Naive B cell (primary cell): ENCODE measurements at places on chromosomes 13 and 19. TPM values are rescaled to one million over a fixed set of nuclear protein-coding genes. Genes with fewer than 3 reads are reported as not detected.
A peak's percentile ranks its signal among the peaks of the same experiment; 100 is the strongest.

- peaks cover 34% of the 10 kb centered on the region for H3K36me3 ChIP-seq
- H3K27ac ChIP-seq = no peak overlapping the region
- H3K4me3 ChIP-seq = no peak overlapping the region
Measured at GRCh38 chr19:47407417-47407774, 11.9 kb downstream of the MEIS3 start.

The HIPK4 gene
- not detected for polyA plus RNA-seq

The ACP7 gene
- not detected for polyA plus RNA-seq

DNA sequence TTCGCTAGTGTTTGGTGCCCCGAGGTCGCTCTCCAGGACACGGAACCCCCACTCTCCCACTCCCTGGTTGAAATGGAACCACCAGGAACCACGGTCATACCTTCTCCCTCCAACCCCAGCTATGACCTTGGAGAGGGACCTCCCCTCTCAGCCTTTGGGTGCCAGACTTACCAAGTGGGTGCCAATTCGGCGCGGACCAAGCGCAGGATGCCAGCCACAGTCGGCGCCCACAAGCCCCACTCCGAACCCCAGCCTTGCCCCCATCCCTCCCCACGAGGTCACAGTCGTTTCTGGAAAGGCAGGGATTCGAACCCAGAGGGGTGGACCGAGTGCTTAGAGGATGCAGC, 910 bp downstream of the PDE4C start:
- H3K27ac ChIP-seq = no peak overlapping the region
- H3K36me3 ChIP-seq = peaks cover 3% of the 10 kb centered on the region
- H3K4me1 ChIP-seq = peaks cover 17% of the 10 kb centered on the region
- peak overlapping the region; percentile 89 for H3K4me3 ChIP-seq
- peaks cover 42% of the 10 kb centered on the region for H3K27me3 ChIP-seq
- DNase-seq = no peak

- no peak overlapping the region for H3K4me3 ChIP-seq
- peaks cover 10% of the 10 kb centered on the region for H3K27me3 ChIP-seq
- no peaks in the 10 kb centered on the region for H3K4me1 ChIP-seq
- no peak overlapping the region for H3K27ac ChIP-seq
- DNase-seq = no peak
- H3K36me3 ChIP-seq = peaks cover 35% of the 10 kb centered on the region
Measured at GRCh38 chr19:16914421-16914820, 25.6 kb downstream of the F2RL3 start.

- peaks cover 4% of the 10 kb centered on the region for H3K4me1 ChIP-seq
- H3K36me3 ChIP-seq = peaks cover 7% of the 10 kb centered on the region
- no peak overlapping the region for H3K4me3 ChIP-seq
- no peak for DNase-seq
Measured at GRCh38 chr13:66745307-66745706, 484.8 kb downstream of the PCDH9 start.

- no peaks in the 10 kb centered on the region for H3K4me1 ChIP-seq
- no peak overlapping the region for H3K4me3 ChIP-seq
- no peak overlapping the region for H3K27ac ChIP-seq
- DNase-seq = no peak
Measured at GRCh38 chr13:36725936-36726335, 52.1 kb downstream of the SERTM1 start.

DNA sequence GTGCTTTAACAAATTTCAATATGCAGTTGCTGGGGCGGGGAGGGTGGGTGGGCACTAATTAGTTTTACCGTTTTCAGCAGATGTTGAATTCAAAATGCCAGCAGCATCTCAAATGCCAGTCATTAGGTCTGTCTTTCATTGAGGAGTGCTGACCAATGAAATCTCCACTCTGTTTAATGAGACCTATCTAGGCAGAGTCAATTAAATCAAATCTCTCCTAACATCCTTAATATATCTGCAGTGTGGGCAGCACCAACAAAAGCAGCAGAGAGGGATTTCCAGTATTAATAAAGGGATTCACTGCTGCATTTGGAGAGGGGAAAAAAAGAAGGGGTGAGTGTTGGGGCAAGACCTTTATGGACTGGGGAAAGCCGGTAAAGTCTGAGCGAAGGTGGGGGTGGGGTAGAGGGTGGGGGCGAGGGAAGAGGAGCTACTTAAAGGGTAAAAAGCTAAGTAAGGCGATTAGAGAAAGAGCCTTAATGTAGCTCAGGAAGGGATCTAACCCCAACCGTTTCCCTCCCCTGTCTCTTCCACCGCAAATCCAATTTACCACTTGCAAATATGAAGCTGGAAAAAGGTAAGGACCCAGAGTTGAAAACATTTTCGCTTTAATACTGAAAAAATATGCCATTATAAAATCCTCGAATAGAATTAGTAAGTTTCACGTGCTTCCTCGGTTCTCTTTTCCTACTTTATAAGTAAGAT, 4.5 kb downstream of the SLITRK1 start:
- H3K4me3 ChIP-seq = no peak overlapping the region
- H3K36me3 ChIP-seq = no peaks in the 10 kb centered on the region
- peaks cover 31% of the 10 kb centered on the region for H3K27me3 ChIP-seq
- DNase-seq = no peak
- no peak overlapping the region for H3K27ac ChIP-seq
- peaks cover 6% of the 10 kb centered on the region for H3K4me1 ChIP-seq

The AMH gene
- polyA plus RNA-seq = not detected
